ENCODE measurements at places on chromosomes 3 and 15.
A peak's percentile ranks its signal among the peaks of the same experiment; 100 is the strongest.

GRCh38 chr15:45855210-45855906, 220.5 kb downstream of the SQOR start:
- DNase-seq, result peak; percentile 22

- peak; percentile 69 for DNase-seq
These were observed 20.7 kb upstream of the FEM1B start for GRCh38 chr15:68256675-68257450.

GRCh38 chr3:77652624-77653023, 612.7 kb downstream of the ROBO2 start:
- no peak for DNase-seq

DNA sequence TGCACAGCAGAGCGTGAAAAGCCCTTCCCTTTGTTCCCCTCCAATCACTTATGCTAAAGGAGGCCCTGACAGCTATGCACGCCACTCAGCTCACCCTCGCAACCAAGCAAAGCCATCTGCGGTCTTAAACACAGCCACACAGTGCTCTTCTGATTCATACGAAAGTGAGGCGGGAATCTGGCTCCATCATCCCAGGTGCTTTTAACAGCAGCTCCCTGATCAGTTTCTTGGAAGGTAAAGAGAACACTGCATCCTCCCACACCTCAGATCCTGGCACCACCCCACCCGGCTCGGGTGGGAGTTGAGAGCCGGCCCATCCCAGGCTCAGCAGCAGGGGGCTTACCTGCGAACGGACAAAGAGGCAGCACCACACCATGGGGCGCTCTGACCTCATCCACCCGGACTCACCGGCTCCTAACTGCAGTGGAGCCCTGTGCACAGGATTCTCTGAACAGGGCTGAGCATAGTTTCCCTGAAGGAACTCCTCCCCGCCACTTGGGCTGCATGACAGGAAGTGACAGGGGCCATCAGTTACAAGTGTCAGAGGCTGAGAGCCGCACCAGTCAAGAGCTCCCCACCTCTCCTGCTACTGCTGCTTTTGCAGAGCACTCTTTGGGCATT, 114.3 kb upstream of the ARHGEF3 start:
- peak; percentile 49 for DNase-seq

GRCh38 chr15:29141308-29142128, 128.1 kb downstream of the NSMCE3 start:
- no peak for DNase-seq

DNA sequence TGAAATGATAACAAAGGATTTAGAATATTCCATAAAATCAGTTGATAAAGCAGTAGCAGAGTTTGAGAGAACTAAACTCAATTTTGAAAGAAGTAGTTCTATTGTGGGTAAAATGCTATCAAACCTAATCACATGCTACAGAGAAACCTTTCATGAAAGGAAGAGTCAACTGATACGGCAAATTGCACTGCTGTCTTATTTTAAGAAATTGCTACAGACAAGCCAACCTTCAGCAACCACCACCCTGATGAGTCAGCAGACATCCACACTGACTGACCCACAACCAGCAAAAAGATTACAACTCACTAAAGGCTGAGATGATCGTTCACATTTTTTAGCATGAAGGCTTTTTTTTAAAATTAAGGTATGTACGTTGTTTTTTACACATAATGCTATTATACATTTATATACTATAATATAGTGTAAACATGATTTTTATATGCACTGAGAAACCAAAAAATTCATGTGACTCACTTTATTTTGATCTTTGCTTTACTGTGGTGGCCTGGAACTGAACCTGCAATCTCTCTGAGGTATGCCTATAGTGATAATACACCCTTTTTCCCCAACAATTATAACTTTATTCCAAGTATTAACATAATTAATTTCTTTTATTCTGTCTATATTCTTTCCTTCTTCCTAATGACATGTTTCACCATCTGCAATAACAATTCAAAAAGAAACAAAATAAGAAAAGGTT, 109.9 kb downstream of the TBC1D5 start:
- DNase-seq, result no peak

GRCh38 chr3:141294301-141294700, 62.7 kb downstream of the PXYLP1 start:
- DNase-seq, result no peak

DNA sequence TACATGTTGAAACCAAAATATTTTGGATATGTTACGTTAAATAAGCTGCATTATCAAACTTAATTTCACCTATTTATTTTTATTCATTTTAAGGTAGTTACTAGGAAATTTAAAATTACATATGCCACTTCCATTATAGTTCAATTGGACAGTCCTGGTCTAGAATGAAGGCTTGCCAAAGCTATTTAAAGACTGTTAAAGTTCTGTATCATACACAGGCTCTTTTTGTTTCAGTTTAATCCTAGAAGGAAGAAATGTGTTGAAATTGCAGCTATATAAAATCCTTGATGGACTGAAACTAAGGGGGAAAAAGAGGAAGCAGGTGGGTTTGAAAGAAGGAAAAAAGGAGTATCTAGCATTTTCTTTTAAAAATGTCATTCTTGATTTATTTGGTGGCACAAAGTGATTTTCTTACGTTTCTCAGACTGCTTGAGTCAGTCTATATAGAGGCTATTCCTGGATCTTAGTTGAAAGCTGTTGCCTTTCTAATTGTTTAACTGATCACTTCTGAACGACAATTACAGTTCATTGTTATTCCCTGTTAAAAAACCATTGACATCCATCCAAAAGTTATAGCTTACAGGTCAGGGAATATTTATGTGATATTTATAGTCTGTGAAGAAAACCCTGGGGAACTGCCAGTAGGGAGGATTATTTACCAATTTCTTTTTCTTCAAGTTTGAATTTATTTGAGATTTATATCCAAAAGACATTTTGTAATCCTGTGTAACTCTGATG, 195.0 kb downstream of the RORA start:
- DNase-seq, result no peak

- no peak for DNase-seq
These were observed 20.6 kb downstream of the ABHD2 start for GRCh38 chr15:89108835-89109234.

DNA sequence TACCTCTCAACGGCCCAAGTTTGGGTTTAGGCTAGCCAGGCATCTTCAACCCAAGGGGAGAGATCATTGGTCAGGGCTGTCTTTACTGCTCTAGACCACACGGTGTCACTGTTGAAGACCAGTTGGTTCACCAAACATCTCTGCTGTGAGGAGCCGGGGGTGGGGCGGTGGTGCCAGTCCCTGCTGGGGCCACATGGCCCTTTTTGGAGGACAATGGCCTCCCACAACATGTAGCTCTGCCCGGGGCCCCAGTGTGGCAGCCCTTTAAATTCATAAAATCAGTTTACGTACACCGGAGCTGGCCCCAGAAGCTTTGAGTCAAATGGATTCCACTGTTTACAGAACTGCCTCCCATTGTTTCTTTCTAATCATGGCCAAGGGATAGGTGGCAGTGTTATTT, 19.1 kb upstream of the TM4SF18 start:
- peak; percentile 28 for DNase-seq

GRCh38 chr3:111621535-111621934, 26.4 kb upstream of the ZBED2 start:
- no peak for DNase-seq

DNA sequence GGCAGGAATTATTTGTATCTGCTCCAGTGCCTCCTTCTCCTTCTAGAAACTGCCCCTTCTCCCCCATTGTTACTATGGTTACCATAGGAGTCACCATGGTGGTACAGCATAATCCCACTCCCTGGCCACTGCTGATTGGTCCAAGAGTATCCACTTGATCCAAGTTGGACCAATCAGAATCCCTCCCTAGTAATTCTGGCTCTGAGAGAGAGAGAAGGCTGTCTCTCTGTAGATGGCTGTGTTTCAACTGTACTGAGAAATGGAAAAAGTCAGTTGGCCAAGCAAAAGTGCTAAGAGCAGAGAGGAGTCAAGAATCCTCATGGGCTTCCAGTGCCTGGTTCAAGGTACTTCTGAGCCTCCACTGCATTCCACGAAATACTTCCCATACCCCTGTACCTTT, 120.6 kb upstream of the SPATA12 start:
- peak; percentile 18 for DNase-seq

- DNase-seq, result no peak
These were observed 38.7 kb downstream of the THSD4 start for GRCh38 chr15:71153823-71154524.

- no peak for DNase-seq
These were observed 2.1 kb downstream of the SFMBT1 start for GRCh38 chr3:53043738-53044137.

- no peak for DNase-seq
These were observed at the start of gene P2RY12 for GRCh38 chr3:151384741-151385174. P2RY12 (minus strand) TSS chr3:151384753; CDS start chr3:151338845, 45,908 bp downstream.

GRCh38 chr3:98817547-98818041, 54.5 kb downstream of the ST3GAL6 start:
- DNase-seq, result peak; percentile 9

- DNase-seq, result no peak
These were observed 407.3 kb upstream of the PPP2R3A start for GRCh38 chr3:135558150-135558783.

DNA sequence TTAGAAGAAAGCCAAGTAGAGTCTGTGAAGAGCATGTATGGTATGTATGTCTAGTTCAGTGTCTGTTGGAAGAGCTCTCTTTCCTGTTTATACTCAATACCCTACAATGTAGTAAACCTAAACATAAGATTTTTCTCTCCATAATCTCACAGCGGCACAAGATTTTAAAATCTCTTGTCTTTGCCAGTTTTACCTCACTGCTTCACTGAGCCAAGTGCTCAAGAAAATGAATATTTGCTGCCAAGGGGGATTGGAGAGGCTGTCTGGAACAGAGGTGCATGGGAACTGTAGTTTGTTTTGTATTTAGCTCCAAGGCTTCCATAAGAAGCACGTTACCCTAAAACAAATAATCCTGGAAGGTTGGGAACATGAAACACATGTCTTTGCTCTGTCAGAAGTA, 49.5 kb upstream of the FHIT start:
- no peak for DNase-seq

- no peak for DNase-seq
These were observed at the start of gene CLEC3B for GRCh38 chr3:45026038-45026437. CLEC3B (plus strand) TSS chr3:45026303; CDS start chr3:45026363, 60 bp downstream.

GRCh38 chr15:82999905-83000671, 11.4 kb downstream of the C15orf40 start:
- DNase-seq, result peak; percentile 3

- DNase-seq, result no peak
These were observed 10.6 kb upstream of the CPB1 start for GRCh38 chr3:148816981-148817525.

DNA sequence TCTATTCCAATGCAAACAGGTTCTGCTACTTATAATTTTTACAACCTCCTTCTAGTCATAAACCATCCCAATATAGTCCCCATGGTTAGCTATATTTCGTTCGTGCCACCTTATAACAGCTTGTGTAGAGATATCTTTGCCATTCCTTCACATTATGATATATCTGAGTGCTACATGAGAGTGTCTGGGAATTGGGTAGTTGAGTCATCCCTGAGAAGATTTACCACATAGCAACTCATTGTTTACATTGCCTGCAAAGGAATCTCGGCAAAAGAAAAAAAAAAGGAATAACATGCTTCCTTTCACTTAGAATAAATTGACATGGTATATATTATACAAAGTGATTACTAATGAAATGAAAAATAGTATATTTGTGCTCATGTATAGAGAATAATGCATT, 86.0 kb upstream of the VGLL3 start:
- no peak for DNase-seq

GRCh38 chr3:142588703-142589102, 7.5 kb upstream of the PLS1 start:
- DNase-seq, result no peak

DNA sequence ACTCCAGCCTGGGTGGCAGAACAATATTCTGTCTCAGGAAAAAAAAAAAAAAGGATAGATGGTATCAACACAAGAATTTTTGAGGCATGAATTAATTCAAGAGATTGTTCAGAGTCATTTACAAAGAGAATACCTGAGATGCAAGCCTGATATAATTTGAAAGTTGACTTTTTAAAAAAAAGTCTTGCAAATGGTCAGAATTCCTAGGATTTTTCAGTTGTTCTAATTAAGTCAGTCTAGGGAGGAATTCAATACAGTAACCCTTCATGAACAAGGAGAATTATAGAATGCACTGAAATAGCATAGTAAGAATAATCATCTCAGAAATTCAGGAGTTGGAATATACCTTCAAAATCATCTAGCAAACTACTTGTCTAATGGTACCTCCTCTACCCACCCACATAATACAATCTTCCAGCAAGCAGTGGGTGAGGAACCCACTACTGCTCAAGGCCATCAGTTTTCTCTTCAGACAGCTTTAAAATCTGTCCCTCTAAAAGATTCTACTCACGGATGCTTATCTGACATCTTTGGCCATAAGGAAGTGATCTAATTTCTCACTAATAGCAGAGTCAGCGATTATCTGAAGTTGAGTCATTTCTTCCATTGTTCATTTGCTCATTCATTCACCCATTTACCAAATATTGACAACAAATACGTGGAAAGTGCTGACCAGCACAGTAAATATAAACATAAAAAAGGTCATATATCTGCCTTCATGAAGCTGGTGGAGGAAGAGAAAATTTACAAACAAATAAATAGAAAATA, 159.6 kb downstream of the GREM1 start:
- DNase-seq, result no peak

- DNase-seq, result no peak
These were observed 402.2 kb upstream of the CFAP20DC start for GRCh38 chr3:59451800-59452746.

DNA sequence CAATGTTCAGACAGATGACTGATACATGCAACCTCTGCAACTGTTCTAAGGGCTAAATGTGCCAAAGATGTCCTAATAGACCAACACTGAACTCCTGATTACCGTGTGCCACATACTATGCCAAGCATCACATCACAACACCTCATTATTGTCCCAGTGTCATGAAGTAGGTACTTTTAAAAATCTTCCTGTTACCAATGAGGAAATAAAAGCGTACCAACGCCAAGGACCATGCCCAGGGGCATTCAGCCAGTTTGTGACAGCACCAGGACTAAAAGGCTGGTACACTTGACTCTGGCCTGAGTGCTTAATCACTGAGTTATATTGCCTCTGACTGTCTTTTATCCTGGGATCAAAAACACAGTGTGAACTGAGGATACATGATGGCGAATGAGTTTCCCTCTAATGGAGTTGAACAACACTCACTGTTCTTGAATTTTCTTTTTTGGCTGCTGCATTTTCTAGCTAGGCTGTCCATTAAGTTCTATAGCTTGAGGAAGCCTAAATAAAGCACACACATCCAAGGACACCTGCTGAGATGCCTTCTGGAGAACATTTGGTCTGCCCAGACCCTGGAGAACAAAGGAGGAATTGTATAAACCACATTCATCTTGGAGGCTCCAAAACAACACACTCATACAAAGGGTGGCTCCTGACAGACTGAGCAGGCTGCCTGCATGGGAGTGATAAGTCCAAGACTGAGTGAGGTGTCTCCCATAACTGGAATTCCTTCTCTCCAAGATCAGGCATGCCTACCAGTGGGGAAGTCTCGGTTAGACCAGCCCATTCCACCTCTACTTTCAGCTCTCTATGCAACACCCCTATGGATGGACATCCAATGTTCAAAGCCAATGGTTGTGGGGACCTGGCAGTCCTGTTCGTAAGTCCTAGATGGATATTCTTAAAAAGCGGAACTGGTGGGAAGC, 126.7 kb upstream of the PRICKLE2 start:
- DNase-seq, result no peak

GRCh38 chr3:23762759-23763477, 42.8 kb upstream of the UBE2E1 start:
- no peak for DNase-seq

- no peak for DNase-seq
These were observed 27.6 kb upstream of the GPR171 start for GRCh38 chr3:151230646-151231045.

- DNase-seq, result no peak
These were observed 18.2 kb upstream of the BCL2A1 start for GRCh38 chr15:79989183-79989582.

GRCh38 chr15:37289109-37289765, 188.9 kb upstream of the MEIS2 start:
- DNase-seq, result no peak

All from NCI-H1092 (cell line).